ENCODE measurements at places on chromosomes 7 and 10. TPM values are rescaled to one million over a fixed set of nuclear protein-coding genes. Genes with fewer than 3 reads are reported as not detected.
A peak's percentile ranks its signal among the peaks of the same experiment; 100 is the strongest.

The AGR2 gene
- total RNA-seq: 1.2 TPM

The C10orf71 gene
- not detected for total RNA-seq

The GRM3 gene
- total RNA-seq: 2.3 TPM

- ATAC-seq: no peak
These were observed 103.4 kb downstream of the GPR158 start for GRCh38 chr10:25278180-25278579.

DNA sequence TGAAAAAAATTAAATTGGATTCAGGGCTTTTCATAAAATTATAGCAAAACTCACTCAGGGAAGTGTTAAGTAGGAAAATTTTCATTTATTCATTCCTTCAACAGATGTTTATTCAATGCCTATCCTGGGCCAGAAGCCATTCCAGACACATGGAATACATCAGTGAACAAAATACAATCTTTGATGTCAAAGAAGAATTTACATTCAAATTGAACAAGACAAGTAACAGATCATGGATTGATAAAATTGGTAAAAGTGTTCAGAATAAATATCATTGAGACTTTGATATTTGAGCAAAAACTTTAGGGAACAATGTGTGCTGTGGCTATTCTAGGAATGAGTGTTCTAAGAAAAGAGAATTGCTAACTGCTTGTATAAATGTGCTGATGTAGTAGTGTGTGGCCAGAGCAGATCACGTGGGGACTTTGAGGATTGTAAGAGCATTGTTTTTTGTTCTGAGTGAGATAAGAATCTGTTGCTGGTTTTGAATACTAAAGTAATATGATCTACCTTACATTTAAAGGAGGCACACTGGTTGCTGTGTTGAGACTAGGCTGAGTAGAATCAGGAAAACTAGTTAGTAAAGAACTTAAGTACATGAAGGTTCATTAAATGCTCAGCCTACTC lies 957.2 kb downstream of the PCDH15 start:
- peak; percentile 92 for ATAC-seq

GRCh38 chr7:83547526-83547925 lies 101.4 kb downstream of the SEMA3E start:
- ATAC-seq: no peak

DNA sequence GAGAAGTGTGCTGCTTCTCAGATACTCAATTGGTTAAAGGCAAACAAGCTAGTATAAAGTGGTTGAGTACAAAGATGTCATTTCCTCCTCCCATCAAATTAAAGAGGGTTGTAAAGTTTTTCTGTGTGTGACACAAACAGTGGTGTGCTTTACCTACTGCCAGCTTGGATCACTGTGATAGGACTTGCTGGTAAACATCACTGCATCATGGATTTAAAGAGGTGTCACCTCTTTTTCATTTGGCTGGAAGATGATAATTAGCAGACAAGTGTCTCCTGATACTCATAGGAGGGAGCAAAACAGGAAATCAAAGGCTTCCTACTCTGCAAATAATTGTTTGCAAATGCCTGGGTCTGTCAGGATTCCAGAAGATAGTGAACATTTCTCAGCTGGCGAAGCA lies 200.5 kb downstream of the MDFIC start:
- no peak for ATAC-seq

- ATAC-seq: no peak
These were observed 117.7 kb downstream of the BAMBI start for GRCh38 chr10:28794986-28795385.

DNA sequence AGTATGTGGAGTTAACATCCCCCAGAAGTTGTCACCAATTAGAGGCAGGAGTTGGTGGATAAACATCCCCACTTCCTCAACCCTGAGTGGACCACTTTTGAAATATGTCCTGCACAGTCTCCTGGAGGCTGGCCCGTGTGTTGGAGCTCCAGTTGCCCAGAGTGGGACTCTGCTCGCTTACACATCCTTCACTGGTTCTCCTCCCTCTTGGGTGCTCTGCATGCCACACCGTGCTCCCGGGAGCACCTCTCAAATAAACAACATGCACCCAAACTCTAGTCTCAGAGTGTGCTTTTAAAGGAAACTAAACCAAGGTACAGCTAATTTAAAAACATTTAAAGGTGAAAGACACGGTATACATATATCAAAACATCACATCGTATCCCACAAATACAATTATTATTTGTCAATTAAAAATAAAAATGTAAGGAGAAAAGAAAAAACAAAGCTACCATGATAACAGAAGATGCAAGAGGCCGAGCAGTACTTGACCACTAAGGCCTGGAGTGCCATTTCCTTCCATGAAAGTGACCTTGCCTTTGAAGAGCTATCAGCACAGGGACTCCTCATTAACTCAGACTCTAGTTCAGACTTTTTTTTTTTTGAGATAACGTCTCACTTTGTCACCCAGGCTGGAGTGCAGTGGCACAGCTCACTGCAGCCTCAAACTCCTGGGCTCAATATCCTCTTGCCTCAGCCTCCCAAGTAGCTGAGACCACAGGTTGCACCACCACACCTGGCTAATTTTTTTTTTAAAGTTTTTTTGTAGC lies 47.8 kb upstream of the SAMD8 start:
- no peak for ATAC-seq

GRCh38 chr10:4371691-4372295 lies 454.2 kb upstream of the AKR1E2 start:
- no peak for ATAC-seq

All from motor neuron (in vitro differentiated cells).